ENCODE measurements at places on chromosomes 6 and 20. TPM values are rescaled to one million over a fixed set of nuclear protein-coding genes. Genes with fewer than 3 reads are reported as not detected.

GRCh38 chr6:110329348-110329713, 28.8 kb downstream of the METTL24 start:
- no peak for DNase-seq

Gene HLA-B
- total RNA-seq: 46.6 TPM

Gene DAAM2
- total RNA-seq: 15.2 TPM

Gene DEFB132
- not detected for total RNA-seq

- DNase-seq: no peak
Measured at GRCh38 chr6:115617031-115617430, 443.7 kb downstream of the FRK start.

Gene KIF25
- 1.6 TPM for total RNA-seq

DNA sequence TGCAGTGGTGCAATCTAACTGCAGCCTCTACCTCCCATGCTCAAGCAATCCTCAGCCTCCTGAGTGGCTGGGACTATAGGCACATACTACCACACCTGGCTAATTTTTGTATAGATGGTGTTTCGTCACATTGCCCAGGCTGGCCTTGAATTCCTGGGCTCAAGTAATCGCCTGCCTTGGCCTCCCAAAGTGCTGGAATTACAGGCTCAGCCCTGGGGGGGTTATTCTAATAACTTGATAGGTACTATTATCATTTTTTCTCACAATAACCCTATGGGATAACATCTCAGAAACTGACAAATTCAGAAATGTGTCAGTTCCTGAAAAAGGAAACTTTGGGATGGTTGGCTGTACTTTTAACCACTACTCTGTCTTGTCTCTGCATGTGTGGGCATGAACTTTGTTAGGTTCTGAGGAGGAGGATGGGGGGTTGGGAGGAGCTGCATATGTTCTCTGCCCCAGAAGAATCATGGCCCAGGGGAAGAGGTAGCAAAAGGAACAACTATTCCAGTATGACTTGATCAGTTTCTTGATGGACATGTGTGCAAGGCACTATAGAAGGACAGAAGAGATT, 169.9 kb downstream of the CARMIL1 start:
- DNase-seq: no peak

GRCh38 chr6:10312445-10312844, 102.4 kb downstream of the TFAP2A start:
- DNase-seq: no peak

DNA sequence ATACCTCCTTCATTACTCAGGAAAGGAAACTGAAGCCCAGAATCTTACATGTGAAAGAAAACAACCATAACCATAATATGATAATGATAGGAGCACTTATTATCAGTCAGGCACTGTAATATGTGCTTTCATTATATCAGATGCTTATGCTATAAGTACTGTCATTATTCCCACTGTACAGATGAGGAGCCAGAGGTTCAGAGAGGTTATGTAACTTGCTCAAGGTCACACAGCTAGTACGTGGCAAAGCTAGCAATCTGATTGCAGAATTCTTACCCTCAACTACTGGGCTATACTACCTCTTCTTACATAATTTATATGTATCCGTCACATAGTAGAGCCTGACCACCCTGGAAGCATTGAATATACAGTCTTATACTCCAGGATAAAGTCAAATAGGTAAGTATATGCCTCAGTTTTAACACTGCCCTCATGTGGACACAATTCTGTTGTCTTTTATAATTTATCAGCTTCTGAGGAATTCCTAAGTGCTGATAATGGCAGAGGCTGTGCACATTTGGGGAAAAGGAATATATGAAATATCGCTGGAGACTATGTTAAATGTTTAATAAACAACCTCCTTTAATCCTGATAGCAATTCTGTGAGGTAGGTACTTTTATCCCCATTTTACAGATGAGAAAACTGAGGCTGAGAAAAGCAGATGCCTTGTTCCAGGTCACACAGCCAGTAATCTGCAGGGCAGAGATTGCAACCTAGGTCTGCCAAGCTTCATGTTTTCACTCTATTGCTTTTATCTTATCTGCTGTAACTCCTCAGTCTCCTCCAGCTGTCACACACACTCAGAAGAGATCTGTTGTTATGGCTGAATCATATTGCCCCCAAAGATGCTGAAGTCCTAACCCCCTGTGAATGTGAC, 13.4 kb downstream of the BCAS1 start:
- DNase-seq: no peak

DNA sequence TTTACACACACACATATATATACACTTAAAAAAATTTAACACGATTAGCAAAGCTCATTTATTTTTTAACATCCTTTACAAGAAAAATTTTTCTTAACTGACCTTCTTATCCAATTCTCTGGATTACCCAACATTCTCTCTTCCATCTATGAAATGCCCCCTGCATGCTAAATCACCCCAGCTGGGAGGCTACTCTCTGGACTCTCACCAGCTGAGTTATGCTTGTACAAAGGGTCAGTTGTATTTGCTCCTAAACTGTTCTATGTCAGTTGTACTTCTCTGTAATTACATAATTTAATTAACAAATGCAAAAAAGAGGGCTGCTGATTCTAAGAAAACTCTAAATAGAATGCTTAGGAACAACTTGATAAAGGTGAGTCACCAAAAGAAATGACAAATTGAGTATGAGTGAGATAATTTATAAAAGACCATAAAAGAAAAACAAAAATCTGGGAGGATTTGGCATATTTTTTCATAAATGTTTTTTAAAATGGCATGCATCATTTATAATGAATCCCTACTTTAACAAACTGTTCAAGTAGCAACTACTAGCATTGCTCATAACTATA, 120.5 kb downstream of the KIF13A start:
- no peak for DNase-seq

GRCh38 chr6:150925590-150925928, 60.1 kb downstream of the MTHFD1L start:
- DNase-seq: no peak

- DNase-seq: no peak
Measured at GRCh38 chr20:38184101-38184500, 19.0 kb upstream of the TGM2 start.

Gene GPR63
- 18.5 TPM for total RNA-seq

Gene FGD2
- not detected for total RNA-seq

GRCh38 chr20:58944610-58945009, 36.4 kb upstream of the NELFCD start:
- DNase-seq: no peak

DNA sequence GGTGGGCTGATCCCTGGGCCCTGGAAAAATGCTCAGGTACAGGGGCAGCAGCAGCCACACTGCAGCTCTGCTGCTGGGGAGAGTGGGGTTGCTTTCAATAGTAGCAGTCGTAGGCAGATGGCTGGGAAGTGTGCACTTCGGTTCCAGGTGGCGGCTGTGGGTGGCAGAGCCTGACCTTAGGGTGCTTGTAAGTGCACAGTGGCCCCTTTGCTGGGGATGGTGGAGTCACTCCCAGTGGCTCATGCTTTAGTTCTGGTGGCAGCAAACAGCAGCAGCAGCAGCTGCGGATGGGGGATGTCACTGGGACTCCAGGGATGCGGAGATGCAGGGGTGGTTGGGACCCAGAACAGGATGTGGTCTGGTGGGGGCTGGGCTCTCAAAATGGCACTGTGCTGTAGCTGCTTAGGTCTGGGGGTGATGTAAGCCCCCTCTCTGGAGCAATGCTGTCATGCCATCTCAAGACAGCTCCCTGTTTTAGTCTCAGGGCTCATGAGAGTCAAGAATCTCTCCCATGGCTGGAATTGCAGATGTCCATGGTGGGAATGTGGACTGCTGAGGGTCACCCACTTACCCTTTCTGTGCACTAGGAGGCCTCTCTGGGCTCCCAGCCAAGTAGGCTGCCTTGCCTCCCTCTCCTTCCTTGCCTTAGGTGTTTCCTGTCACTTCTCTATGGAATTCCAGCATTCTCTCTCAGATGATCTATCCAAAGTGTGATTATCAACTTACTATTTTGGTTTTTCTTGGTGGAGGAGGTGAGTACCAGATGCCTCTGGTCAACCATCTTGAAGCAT, 146.7 kb upstream of the SLC22A23 start:
- DNase-seq: peak; percentile 41

GRCh38 chr20:24737212-24737850, 211.7 kb upstream of the CST7 start:
- no peak for DNase-seq

DNA sequence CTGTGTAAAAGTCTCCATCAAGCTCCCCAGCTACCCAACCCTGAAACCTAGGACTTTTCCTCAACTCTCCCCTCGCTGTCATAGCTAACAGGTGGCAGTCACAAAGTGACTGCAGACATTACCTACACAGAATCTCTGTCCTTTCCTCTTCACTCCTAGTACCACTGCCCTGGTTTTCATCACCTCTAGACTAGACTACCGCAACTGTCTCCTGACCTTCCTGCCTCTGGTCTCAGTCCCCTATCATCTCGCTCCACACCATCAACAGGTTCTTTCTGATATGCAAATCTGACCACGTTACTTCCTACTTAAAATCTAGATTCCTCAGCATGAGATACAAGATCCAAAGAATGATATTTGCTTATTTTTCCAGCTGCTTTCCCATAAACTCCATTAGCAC, 93.8 kb downstream of the SMLR1 start:
- no peak for DNase-seq

GRCh38 chr6:97392735-97393134, 109.7 kb upstream of the MMS22L start:
- DNase-seq: no peak

GRCh38 chr20:61487346-61487996, 235.4 kb downstream of the CDH4 start:
- no peak for DNase-seq

GRCh38 chr20:23047738-23048214, 1.7 kb downstream of the THBD start:
- no peak for DNase-seq

DNA sequence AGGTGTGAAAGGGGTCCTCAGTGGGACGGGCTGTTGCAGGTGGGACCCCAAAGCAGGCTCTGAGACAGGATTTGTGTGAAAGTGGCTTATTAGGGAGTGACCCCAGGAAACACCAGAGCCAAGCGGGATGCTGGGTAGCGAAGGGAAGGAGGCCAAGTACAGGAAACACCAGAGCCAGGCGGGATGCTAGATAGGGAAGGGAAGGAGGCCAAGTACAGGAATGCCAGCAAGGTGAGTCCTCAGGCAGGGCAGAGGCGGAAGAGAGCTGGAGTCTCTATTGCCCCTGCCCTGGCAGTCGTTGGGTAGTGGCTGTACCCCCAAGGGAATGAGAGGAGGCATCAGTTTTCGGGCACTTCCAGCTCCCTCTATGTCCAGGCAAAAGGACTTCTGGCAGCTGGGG, 30.5 kb upstream of the TGM2 start:
- no peak for DNase-seq

GRCh38 chr6:143598466-143599080, 79.2 kb upstream of the PHACTR2 start:
- no peak for DNase-seq

- no peak for DNase-seq
Measured at GRCh38 chr6:80282913-80283554, 176.6 kb downstream of the BCKDHB start.

DNA sequence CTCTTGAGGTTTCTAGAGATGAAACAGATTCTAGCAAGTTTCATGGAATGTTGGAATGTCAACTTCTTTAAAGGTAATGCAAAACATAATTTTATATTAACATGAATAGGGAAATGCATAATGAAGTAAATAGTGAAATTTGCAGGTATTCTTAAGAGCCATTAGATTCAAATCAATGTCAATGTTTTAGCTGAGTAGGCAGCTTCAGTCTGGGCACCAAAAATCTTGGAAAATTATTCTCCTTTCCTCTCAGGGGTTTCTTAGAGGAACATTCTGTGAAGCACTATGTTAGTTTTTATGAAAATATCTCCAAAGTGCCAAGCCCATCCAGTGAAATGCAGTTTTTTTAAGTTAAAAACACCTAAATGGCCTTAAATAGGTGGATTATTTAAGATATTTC, 300.8 kb downstream of the PAX1 start:
- no peak for DNase-seq

DNA sequence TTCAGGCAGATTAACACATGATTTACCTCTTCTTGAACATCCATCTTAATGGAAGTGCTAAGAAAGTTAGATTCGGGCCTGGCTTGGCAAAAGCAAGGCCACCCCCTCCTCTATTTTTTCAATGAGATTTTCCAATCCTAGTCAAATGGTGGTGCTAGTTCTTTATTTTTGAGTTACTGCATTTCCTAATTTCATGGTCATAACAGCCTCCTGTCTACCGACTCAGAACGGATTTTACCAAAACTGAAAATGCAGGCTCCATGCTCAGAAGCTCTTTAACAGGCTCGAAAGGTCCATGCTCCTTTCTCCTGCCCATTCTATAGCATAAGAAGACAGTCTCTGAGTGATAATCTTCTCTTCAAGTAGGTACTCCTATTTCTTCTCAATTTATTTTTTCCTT, 117.2 kb upstream of the ESR1 start:
- no peak for DNase-seq

- no peak for DNase-seq
Measured at GRCh38 chr20:52601295-52601971, 370.7 kb upstream of the TSHZ2 start.

GRCh38 chr6:16157492-16157891, 28.6 kb downstream of the MYLIP start:
- DNase-seq: no peak

DNA sequence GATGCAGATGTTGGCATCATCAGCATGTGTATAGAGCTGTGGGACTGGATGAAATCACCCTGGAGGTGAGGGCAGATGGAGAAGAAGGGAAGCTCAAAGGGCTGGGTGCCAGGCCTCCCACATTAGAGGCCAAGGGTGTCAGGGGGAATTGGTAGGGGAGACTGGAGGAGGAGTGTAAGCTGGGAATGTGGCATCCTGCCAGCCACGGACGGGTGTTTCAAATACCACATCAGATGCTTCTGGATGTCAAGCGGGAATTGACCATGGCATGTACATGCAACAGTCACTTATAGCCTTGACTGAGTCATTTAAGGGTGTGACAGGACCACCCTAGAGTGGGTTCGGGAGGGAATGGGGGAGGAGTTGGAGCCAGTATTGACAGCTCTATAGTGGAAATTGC, 9.6 kb downstream of the ERGIC3 start:
- no peak for DNase-seq

DNA sequence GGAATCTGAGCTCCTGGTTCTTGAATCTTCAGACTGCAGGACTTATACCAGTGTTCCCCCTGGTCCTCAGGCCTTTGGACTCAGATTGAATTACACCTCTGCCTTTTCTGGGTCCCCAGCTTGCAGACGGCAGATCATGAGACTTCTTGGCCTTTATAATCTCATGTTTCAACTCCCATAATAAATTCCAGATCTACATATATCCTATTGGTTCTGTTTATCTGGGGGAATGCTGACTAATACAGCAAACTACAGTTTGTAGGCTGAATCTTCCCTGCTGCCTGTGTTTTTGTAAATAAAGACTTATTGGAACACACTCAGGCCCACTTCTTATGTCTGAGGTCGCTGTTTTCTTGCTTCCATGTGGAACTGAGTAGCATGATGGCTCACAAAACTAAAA, 184.7 kb downstream of the HDGFL1 start:
- no peak for DNase-seq
